ENCODE measurements at places on chromosomes 7 and 10. TPM values are rescaled to one million over a fixed set of nuclear protein-coding genes. Genes with fewer than 3 reads are reported as not detected.

GRCh38 chr7:44652535-44652934 is 46.1 kb downstream of the OGDH start:
- H3K4me1 ChIP-seq, result peaks cover 18% of the 10 kb centered on the region
- peaks cover 11% of the 10 kb centered on the region for H3K36me3 ChIP-seq
- H3K27ac ChIP-seq, result no peak overlapping the region

GRCh38 chr10:119135513-119135881 is 30.0 kb downstream of the SFXN4 start:
- DNase-seq, result no peak
- no peaks in the 10 kb centered on the region for H3K4me1 ChIP-seq
- no peak overlapping the region for H3K27ac ChIP-seq
- H3K36me3 ChIP-seq, result peaks cover 6% of the 10 kb centered on the region
- no peaks in the 10 kb centered on the region for H3K27me3 ChIP-seq

ABCB1 gene
- total RNA-seq, result 2.7 TPM

- H3K27ac ChIP-seq, result peak overlapping the region; percentile 76
- H3K4me1 ChIP-seq, result peaks cover 44% of the 10 kb centered on the region
- H3K27me3 ChIP-seq, result no peaks in the 10 kb centered on the region
- H3K4me3 ChIP-seq, result no peak overlapping the region
- DNase-seq, result peak; percentile 67
- no peaks in the 10 kb centered on the region for H3K36me3 ChIP-seq
Measured at GRCh38 chr10:29703271-29703670, 68.5 kb upstream of the SVIL start.

DNA sequence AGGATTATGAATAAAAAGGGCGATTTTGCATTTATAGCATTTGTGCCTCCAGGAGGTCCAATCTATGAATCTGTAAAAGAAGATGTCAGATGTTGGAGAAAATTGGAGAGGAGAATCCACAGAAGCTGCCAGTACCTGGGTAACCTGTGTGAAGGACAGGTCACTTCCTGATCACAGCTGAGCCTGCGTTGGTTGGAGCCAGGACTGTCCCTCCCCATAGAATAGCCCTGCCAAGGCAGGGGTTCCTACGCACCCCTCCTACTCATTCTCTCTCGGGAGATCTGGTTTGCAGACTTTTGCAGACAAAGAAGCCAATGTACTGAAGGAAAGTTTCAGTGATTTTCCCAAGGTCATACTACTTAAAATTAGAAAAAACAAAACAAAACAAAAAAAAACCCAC is 10.3 kb upstream of the C10orf120 start:
- no peaks in the 10 kb centered on the region for H3K36me3 ChIP-seq
- DNase-seq, result no peak
- no peaks in the 10 kb centered on the region for H3K4me1 ChIP-seq
- no peaks in the 10 kb centered on the region for H3K27me3 ChIP-seq
- no peak overlapping the region for H3K27ac ChIP-seq

HABP2 gene
- total RNA-seq, result not detected

CRHR2 gene
- not detected for total RNA-seq

ESYT2 gene
- total RNA-seq, result 123 TPM

DNA sequence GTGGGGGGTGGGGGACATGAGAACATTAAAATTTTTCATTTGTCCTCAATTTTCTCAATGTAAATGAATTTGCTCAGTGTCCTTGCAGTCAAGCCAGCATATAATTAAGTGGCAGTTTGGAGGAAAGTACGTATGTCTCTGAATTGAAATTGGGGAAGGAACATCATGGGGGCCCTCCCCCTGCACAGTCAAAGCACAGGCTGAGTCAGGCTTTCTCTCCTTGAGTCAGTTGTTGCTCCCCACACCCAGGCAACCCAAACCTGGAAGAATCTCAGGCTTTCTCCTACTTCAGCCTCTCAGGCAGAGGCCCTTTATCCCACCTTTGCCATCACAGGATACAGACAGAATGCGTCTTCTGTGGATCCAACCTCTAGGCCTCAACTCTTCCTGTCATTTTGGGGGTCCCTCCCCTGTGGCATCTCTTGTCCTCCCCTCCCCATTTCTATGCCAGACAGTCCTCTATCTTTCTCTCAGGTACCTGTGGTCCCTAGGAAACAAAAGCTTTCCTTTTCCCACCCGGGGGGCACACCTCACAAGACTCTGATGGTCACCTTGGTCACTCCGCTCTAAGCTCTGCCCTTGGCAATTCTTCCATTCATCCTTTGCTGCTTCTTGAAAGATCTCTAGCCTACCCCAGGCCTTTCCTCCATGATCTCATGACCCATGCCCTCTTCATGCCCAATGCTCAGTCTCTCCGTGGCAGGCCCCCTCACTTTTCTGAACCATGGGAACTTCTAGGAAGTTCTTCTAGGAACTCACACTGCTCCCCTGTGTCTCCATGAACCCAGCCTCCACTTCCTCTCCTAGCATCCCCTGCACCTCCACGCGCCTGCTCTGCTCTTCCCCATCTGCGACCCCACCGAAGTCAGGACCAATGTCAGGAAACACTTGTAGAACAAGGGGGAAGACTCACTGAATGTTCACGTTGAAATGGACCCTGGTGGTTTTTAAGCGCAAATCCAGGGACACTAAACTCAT is 40.4 kb downstream of the CREB3L2 start:
- H3K36me3 ChIP-seq, result no peaks in the 10 kb centered on the region
- no peak overlapping the region for H3K4me3 ChIP-seq

GRCh38 chr10:4514445-4515108 is 311.4 kb upstream of the AKR1E2 start:
- DNase-seq, result peak; percentile 30
- H3K4me3 ChIP-seq, result no peak overlapping the region
- no peaks in the 10 kb centered on the region for H3K36me3 ChIP-seq
- peak overlapping the region; percentile 66 for H3K27ac ChIP-seq

GRCh38 chr7:117230276-117231046 is 92.4 kb downstream of the WNT2 start:
- no peaks in the 10 kb centered on the region for H3K36me3 ChIP-seq
- no peak overlapping the region for H3K27ac ChIP-seq
- no peak overlapping the region for H3K4me3 ChIP-seq

LRIT2 gene
- total RNA-seq, result not detected

GFRA1 gene
- total RNA-seq, result 6.5 TPM

SAMD9L gene
- total RNA-seq, result 8.5 TPM

SHH gene
- not detected for total RNA-seq

- DNase-seq, result no peak
- H3K36me3 ChIP-seq, result peaks cover 3% of the 10 kb centered on the region
- no peak overlapping the region for H3K27ac ChIP-seq
- peaks cover 39% of the 10 kb centered on the region for H3K4me1 ChIP-seq
Measured at GRCh38 chr7:5492020-5492635, 68.5 kb upstream of the TNRC18 start.

GRCh38 chr10:28928484-28928883 is 251.2 kb downstream of the BAMBI start:
- no peak for DNase-seq
- no peak overlapping the region for H3K4me3 ChIP-seq
- no peaks in the 10 kb centered on the region for H3K4me1 ChIP-seq

DNA sequence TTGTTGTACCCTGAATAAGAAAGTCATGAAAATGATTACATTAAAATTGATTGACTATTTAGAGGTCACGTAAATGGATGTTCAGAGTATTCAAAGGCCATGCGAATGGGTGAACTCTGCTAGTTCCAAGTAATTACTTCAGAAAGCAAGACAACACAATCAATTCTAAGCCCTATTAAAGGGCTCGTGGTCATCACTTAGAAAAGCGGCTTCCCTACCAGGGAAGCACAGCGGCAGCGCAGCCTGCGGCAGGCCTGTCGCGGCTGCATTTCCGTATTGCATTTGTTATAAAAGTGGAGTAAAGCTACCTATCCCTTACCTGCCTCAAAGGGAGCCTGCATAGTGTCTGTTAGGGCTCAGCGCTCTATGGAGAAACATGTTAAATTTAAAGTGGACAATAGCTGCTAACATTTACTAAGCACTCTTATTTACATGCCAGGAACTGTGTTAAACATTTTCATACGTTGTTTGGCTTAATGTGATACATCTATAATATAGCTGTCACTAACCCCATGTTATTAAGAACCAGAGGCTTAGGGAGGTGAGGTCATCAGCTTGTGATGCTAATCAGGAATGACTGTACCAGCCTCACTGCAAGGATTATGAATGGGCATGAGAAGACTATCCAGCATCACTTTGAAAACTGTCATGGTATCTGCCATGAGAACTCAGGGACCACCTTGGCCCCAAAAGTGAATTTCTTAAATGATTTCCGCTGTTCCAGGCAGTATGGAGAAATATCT is 187.5 kb downstream of the CELF2 start:
- DNase-seq, result no peak
- H3K4me3 ChIP-seq, result no peak overlapping the region
- H3K27ac ChIP-seq, result no peak overlapping the region
- no peaks in the 10 kb centered on the region for H3K27me3 ChIP-seq
- no peaks in the 10 kb centered on the region for H3K36me3 ChIP-seq

DNA sequence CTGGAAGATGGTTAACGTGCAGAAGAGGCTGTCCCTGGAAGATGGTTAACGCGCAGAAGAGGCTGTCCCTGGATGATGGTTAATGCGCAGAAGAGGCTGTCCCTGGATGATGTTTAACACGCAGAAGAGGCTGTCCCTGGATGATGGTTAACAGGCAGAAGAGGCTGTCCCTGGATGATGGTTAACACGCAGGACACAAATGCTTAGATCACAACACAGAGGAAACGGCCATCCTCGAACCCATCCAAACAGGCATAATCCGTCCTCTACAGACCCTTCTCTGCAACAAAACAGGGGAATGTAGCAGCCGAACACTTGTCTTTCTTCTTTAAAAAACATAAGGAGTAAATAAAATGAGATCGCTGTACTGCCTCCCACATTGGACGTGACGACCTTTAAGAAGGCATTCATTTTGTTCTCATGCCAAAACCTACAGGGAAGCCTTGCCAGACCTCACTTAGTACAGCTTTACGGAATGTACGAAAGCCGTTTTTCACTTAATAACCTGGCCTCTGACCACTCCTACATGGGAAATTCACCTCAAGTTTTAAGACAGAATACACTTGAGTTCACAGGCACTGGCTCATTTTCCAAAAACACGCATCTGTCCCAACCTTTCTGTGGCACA is 245.2 kb downstream of the ZMYND11 start:
- H3K36me3 ChIP-seq, result no peaks in the 10 kb centered on the region
- no peak overlapping the region for H3K27ac ChIP-seq
- H3K4me3 ChIP-seq, result no peak overlapping the region
- DNase-seq, result no peak
- H3K27me3 ChIP-seq, result no peaks in the 10 kb centered on the region

ECHDC3 gene
- 85.4 TPM for total RNA-seq

GRCh38 chr7:37285706-37286453 is 162.8 kb downstream of the ELMO1 start:
- peaks cover 49% of the 10 kb centered on the region for H3K4me1 ChIP-seq
- no peaks in the 10 kb centered on the region for H3K36me3 ChIP-seq
- no peak overlapping the region for H3K4me3 ChIP-seq
- peak overlapping the region; percentile 57 for H3K27ac ChIP-seq

DNA sequence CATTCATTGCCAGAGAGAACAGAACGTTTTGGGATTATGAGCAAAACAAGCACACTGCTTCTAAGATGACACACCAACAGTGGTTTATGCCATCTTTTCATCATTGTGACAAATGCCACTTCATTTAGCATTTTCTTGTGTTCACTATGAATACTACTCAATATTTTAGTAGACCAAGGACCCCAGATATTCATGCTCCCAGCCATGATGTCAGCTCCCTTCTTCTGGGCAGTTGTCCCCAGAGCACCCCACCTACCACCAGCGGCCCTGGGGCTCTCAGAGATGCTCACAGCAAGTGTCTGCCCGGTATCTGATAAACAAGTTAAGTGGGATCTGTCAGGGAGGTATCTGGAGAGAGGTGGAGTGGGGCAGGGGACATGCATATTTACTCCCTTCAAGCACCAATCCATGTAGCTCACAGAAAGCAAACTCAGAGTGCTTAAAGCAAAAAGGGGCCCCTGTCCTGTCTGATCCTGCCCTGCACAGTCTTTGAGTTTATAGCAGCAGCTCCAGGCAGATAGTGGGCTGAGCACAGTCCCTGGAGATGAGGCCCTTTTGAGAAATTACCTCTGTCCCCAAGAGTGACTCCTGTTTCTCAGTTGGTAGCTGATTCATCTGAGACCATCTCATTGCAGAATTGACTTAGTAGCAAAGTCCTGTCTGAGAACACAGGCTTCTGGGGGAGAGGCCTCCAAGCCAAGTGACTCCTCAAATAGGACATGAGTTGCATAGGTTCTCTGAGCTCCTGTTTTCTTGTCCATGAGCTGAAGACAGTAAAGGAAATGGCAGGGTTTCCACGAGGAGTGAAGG is 281.8 kb upstream of the KLF6 start:
- peaks cover 3% of the 10 kb centered on the region for H3K4me1 ChIP-seq
- no peak overlapping the region for H3K27ac ChIP-seq
- no peak overlapping the region for H3K4me3 ChIP-seq
- no peaks in the 10 kb centered on the region for H3K27me3 ChIP-seq
- H3K36me3 ChIP-seq, result no peaks in the 10 kb centered on the region

- DNase-seq, result no peak
- H3K36me3 ChIP-seq, result no peaks in the 10 kb centered on the region
- H3K27ac ChIP-seq, result no peak overlapping the region
- no peak overlapping the region for H3K4me3 ChIP-seq
- H3K27me3 ChIP-seq, result no peaks in the 10 kb centered on the region
Measured at GRCh38 chr10:42645103-42645502, 6.7 kb upstream of the ZNF33B start.

GRCh38 chr10:12237265-12238220 is 41.6 kb downstream of the CDC123 start:
- H3K27me3 ChIP-seq, result no peaks in the 10 kb centered on the region
- H3K36me3 ChIP-seq, result peaks cover 12% of the 10 kb centered on the region
- H3K4me3 ChIP-seq, result no peak overlapping the region
- H3K4me1 ChIP-seq, result peaks cover 7% of the 10 kb centered on the region
- H3K27ac ChIP-seq, result no peak overlapping the region
- DNase-seq, result no peak

PHTF2 gene
- total RNA-seq, result 27.6 TPM

DNA sequence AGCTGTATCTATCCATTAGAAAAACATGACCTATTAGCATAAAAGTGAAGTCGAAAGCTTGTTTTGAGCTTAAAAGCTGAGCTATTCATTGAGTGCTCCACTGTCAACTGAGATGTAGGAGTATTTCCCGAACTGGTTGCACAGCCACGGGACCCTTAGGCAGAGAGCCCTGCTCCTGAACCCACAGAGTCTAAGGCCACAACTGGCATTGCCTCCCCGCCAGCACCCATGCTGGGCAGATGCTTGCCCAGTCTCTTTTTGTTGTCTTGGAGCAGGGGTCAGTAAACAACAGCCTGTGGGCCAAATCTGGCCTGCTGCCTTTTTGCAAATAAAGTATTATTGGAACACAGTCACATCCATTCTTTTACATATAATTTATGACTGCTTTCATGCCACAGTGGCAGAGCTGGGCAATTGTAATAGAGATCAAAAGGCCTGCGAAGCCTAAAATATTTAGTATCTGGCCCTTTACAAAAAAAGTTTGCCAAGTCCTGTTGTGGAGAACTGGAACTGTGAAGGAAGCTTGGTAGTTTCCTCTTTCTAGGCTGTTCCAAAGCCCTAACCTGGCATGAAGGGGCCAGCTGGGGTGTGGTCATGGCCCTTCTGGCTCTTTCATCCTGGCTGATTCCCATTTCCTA is 58.4 kb upstream of the WAPL start:
- no peak for DNase-seq
- H3K4me3 ChIP-seq, result no peak overlapping the region
- H3K27me3 ChIP-seq, result no peaks in the 10 kb centered on the region
- H3K36me3 ChIP-seq, result no peaks in the 10 kb centered on the region
- H3K27ac ChIP-seq, result no peak overlapping the region
- H3K4me1 ChIP-seq, result no peaks in the 10 kb centered on the region
